ENCODE measurements at places on chromosomes 4 and X. TPM values are rescaled to one million over a fixed set of nuclear protein-coding genes. Genes with fewer than 3 reads are reported as not detected.

GRCh38 chrX:1468250-1468772 is 15.6 kb upstream of the ASMTL start:
- peaks cover 63% of the 10 kb centered on the region for H3K27me3 ChIP-seq
- no peaks in the 10 kb centered on the region for H3K36me3 ChIP-seq
- peaks cover 4% of the 10 kb centered on the region for H3K4me1 ChIP-seq
- no peak overlapping the region for H3K4me3 ChIP-seq

DNA sequence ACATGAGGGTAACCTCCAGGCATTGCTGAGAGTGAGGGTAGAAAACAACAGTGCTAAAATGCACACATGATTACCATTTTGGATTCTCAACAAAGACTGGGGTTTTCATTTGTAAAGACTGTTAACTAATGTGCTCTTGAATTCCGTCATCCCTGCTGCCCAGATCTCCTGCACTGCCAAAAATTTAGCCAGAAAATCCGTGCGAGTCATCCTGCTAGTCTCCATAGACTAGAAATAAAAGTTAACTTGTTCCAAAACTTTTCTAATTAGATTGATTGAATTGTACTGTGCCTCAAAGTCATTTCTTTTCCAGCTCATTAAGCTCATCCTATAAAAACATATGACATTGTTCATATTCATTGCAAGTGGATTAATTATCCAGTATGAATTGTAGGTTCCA is 99.8 kb downstream of the ARSF start:
- no peak overlapping the region for H3K4me3 ChIP-seq
- H3K27ac ChIP-seq, result no peak overlapping the region
- no peak for DNase-seq
- no peaks in the 10 kb centered on the region for H3K36me3 ChIP-seq
- H3K4me1 ChIP-seq, result no peaks in the 10 kb centered on the region

IL13RA2 gene
- not detected for total RNA-seq

- H3K4me1 ChIP-seq, result peaks cover 58% of the 10 kb centered on the region
- peak overlapping the region; percentile 87 for H3K4me3 ChIP-seq
- H3K27me3 ChIP-seq, result no peaks in the 10 kb centered on the region
Measured at GRCh38 chrX:149629730-149630387, 1.7 kb downstream of the TMEM185A start.

EDNRA gene
- total RNA-seq, result 10.0 TPM

DNA sequence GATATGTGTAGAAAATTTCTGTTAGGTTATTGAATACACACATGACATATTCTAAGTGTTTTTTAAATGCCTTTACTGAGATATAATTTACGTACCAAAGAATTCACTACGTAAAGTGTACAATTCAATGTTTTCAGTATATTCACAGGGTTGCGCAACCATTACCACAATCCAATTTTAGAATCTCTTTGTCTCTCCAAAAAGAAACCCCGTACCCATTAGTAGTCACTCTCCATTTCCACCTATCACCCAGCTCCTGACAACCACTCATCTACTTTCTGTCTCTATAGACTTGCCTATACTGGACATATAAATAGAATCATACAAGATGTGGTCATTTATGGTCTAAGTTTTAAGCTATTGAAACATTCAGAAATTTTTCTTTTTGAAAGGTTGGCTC is 53.0 kb upstream of the FBXW7 start:
- no peak overlapping the region for H3K4me3 ChIP-seq
- H3K4me1 ChIP-seq, result peaks cover 21% of the 10 kb centered on the region
- no peak overlapping the region for H3K27ac ChIP-seq
- no peaks in the 10 kb centered on the region for H3K27me3 ChIP-seq

CTAG1A gene
- not detected for total RNA-seq

H2BW2 gene
- not detected for total RNA-seq

MXD4 gene
- total RNA-seq, result 40.4 TPM

DNA sequence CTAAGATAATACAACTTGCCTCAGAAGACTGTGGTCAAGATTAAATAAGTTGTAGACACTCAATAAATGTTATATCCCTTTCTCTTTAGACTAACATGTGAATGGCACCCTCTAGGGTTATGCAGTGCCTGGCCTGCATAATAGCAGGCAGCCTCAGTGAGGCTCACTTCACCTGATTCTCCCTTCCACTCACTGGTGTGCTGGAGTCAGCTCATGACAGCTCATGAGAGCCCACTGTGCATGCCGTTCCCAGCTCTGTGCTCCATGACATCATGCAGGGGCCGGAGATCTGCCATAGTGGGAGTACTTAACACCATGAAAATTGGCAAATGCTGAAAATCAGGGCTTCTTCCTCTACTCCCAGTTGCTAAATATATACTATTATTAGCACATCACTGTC is 64.5 kb downstream of the TEC start:
- no peaks in the 10 kb centered on the region for H3K36me3 ChIP-seq
- DNase-seq, result no peak
- peaks cover 15% of the 10 kb centered on the region for H3K4me1 ChIP-seq
- H3K27ac ChIP-seq, result no peak overlapping the region
- H3K4me3 ChIP-seq, result no peak overlapping the region
- no peaks in the 10 kb centered on the region for H3K27me3 ChIP-seq

PDCL2 gene
- total RNA-seq, result not detected

CT45A1 gene
- total RNA-seq, result not detected

PAGE4 gene
- total RNA-seq, result not detected

- no peak overlapping the region for H3K4me3 ChIP-seq
- no peak for DNase-seq
- no peaks in the 10 kb centered on the region for H3K36me3 ChIP-seq
- peaks cover 49% of the 10 kb centered on the region for H3K4me1 ChIP-seq
- H3K27me3 ChIP-seq, result no peaks in the 10 kb centered on the region
Measured at GRCh38 chr4:128660361-128661215, 148.9 kb upstream of the JADE1 start.

DNA sequence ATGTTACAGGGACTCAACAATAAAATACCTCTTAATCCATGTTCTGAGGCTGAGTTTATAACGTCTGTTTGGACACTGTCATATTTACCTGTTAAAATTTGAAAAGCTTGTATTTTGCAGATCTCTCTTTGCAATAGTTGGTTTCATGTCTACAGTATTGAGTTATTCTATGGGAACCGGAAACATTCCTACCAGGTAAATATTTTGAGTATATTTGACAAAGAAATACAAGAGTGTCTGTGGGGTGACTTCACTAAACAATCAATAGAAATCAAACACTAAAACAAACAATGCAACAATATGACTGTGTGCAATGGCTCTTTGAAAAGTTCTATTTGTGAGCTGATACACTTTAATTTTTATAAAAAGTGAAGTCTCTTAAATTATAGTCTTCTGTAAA is 47.7 kb upstream of the CXCL8 start:
- H3K4me3 ChIP-seq, result no peak overlapping the region
- H3K27me3 ChIP-seq, result no peaks in the 10 kb centered on the region
- peaks cover 1% of the 10 kb centered on the region for H3K4me1 ChIP-seq
- H3K27ac ChIP-seq, result no peak overlapping the region
- DNase-seq, result no peak
- H3K36me3 ChIP-seq, result no peaks in the 10 kb centered on the region

DNA sequence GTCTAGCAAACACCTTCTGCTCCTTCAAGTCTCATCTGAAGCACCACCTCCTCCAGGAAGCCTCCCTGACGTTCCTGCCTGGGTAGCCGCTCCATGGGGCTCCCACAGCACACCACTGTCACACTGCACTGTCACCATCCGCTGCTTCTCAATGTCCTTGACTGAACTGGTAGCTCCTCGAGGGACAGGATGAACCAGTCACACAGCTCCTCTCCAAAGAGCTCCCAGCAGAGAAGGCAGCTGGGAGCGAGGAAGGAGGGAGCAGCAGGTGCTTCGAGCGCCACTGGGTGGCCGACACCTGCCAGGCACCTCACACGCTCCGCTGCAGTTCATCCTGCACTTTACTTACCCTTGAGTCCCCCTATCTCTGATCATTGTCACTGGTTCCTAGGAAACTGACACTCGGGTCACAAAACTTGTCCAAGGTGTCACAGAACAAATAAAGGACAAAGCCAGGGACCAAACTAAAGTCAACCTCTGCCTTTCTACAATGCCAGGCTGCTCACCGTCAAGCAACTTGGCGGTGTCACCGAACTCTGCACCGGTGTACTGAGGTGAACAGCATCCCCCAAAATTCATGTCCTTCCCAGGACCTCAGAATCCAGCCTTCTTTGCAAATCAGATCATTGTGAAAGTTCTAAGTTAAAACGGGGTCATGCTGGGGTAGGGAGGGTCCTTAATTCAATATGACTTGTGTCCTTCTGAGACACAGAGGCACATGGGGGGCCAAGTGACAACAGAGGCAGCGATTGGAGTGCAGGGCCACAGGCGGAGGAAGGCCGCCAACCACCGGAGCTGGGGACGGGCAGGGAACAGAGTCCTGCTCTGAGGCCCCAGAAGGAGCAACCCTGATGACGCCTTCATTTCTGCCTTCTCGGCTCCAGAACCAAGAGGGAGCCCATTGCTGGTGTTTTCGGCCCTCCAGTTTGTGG is 5.5 kb upstream of the S100P start:
- peaks cover 16% of the 10 kb centered on the region for H3K4me1 ChIP-seq
- no peak overlapping the region for H3K27ac ChIP-seq
- H3K4me3 ChIP-seq, result no peak overlapping the region
- H3K36me3 ChIP-seq, result no peaks in the 10 kb centered on the region

DNA sequence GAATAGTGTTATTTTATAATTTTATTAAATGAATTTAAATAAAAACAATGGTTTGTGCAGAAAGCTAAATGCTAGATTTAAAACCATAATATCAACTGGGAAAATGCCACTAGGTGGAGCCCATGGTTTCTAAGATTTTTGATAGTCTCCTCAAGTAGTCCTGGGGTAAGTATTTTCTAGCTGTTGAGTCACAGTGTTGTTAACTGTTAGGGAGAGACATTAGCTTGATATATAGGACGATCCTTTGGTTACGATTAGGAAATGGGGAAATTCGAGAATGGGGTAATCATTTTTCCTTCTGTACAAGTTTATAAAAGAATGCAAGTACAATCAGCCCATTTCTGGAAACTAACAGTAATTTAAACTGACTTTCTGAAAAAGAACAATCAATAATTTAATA is 378.4 kb downstream of the ANKRD50 start:
- H3K4me1 ChIP-seq, result no peaks in the 10 kb centered on the region
- no peak overlapping the region for H3K4me3 ChIP-seq
- H3K27me3 ChIP-seq, result no peaks in the 10 kb centered on the region
- no peak for DNase-seq
- H3K27ac ChIP-seq, result no peak overlapping the region

DNA sequence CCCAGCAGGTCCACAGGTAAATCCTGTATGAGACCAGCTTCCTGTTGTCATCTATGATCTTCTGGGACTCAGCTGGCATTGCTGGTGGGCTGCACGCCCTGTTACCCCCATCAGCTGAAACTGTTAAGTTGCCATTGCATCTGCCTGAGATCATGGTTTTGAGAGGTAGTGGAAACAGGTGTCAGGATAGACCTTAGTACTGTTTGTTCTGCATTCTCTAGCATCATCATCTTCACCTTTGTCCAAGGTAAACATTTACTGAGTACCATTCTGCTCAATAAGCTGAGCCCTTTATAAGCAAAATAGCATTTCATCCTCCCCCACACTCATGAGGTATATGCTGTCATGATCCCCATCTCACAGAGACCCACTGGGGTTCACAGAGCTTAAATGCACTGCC is 42.9 kb upstream of the PROM1 start:
- no peaks in the 10 kb centered on the region for H3K27me3 ChIP-seq
- no peaks in the 10 kb centered on the region for H3K36me3 ChIP-seq
- H3K4me3 ChIP-seq, result no peak overlapping the region
- peaks cover 49% of the 10 kb centered on the region for H3K4me1 ChIP-seq
- no peak for DNase-seq
- no peak overlapping the region for H3K27ac ChIP-seq

DNA sequence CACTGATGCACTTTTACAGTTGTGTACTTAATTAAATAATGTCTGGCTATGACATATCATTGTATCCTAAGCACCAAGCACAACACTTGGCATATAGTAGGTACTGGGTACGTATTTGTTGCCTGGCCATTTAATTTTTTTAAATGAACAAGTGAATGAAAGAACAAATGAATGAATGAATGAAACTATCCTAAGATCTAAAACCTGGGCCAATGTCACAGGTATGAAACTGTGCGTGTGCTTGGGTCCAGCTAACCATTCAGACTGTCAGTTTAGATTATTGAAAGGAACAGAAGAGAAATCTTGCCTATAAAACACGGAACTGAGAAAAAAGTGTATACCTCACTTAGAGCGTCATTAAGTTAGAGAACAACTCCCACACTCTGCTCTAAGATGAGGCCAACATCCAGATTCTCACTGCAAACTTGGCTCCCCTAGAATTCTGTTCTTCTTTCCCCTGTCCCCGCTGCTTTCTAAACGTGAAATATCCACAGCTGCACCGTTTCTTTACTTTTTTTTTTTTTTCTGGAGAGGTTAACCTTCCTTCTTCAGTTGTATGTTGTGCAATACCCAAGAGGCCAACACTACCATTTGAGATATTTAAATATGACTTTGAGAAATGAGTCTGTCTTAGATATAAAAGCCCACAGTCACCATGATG is 17.3 kb upstream of the SEL1L3 start:
- no peaks in the 10 kb centered on the region for H3K27me3 ChIP-seq
- no peak overlapping the region for H3K27ac ChIP-seq
- H3K36me3 ChIP-seq, result no peaks in the 10 kb centered on the region
- H3K4me3 ChIP-seq, result no peak overlapping the region
- no peak for DNase-seq
- peaks cover 7% of the 10 kb centered on the region for H3K4me1 ChIP-seq

DNA sequence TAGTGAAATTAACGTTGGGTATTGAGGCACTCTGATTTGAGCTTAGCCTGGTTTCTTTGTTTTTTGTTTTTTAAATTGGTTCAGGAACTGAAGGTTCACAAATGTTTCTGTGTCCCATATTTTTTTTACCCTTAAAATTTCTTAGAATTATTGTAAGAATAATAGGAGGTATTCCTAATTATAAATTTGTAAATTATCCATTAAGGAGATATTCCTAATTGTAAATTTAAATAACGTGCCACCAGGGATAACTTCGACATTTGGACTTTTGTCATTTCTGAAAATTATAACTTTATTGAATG is 1.2 kb downstream of the WWC2 start:
- no peak for DNase-seq
- H3K27ac ChIP-seq, result peak overlapping the region; percentile 98
- H3K4me1 ChIP-seq, result peaks cover 63% of the 10 kb centered on the region
- H3K4me3 ChIP-seq, result peak overlapping the region; percentile 78
- no peaks in the 10 kb centered on the region for H3K27me3 ChIP-seq

- no peaks in the 10 kb centered on the region for H3K27me3 ChIP-seq
- no peaks in the 10 kb centered on the region for H3K36me3 ChIP-seq
- no peak overlapping the region for H3K4me3 ChIP-seq
- no peak for DNase-seq
- H3K4me1 ChIP-seq, result peaks cover 21% of the 10 kb centered on the region
- peak overlapping the region; percentile 79 for H3K27ac ChIP-seq
Measured at GRCh38 chr4:124019749-124020549, 623.4 kb downstream of the SPRY1 start.

- H3K36me3 ChIP-seq, result no peaks in the 10 kb centered on the region
- peak within 1 kb of the TSS; percentile 50 for H3K27ac ChIP-seq
- peak; percentile 19 for DNase-seq
- H3K4me3 ChIP-seq, result peak within 1 kb of the TSS; percentile 48
Measured at GRCh38 chr4:56681158-56681852, at the start of gene HOPX. Gene HOPX (minus strand): TSS chr4:56681296. CDS start chr4:56657816, 23,480 bp downstream.

GRCh38 chrX:22652596-22652995 is 347.2 kb upstream of the DDX53 start:
- DNase-seq, result no peak
- H3K27ac ChIP-seq, result no peak overlapping the region
- no peaks in the 10 kb centered on the region for H3K36me3 ChIP-seq

- DNase-seq, result no peak
- H3K27ac ChIP-seq, result peak overlapping the region; percentile 31
- H3K36me3 ChIP-seq, result no peaks in the 10 kb centered on the region
- no peaks in the 10 kb centered on the region for H3K27me3 ChIP-seq
Measured at GRCh38 chr4:184103527-184104264, 114.0 kb downstream of the ENPP6 start.

GPR143 gene
- not detected for total RNA-seq
